NCI-H1417 (cell line): ENCODE measurements at places on chromosomes 11 and 22.
A peak's percentile ranks its signal among the peaks of the same experiment; 100 is the strongest.

- no peak for DNase-seq
These were observed 56.1 kb upstream of the POU2AF1 start for GRCh38 chr11:111435046-111435698.

- DNase-seq = no peak
These were observed 11.1 kb upstream of the LDLRAD3 start for GRCh38 chr11:35932681-35933319.

DNA sequence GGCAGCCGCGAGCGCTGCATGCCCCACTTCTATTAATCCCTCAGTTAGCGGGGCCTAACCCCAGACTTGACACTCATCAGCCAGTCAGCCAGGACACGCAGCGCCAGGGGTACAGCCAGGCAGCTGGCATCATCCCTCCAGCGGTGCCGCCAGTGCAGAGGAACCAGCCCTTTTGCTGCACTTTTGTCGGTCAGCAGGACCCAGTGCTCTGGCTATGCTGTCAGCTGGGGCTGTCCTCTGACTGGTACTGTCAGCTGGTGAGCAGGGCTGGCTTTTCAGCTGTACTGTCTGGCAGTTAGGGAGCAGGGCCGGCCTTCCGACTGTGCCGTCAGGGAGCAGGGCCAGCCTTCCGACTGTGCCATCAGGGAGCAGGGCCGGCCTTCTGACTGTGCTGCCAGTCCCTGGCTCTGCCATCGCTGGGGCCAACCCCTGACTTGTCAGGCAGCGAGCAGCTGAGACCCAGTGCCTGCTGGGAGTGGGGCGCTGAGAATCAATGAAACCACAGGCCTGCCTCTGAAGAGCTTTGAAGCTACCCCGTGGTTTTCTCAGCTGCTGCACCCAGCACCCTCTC lies 115.4 kb downstream of the KIAA1671 start:
- DNase-seq = peak; percentile 17

- peak; percentile 48 for DNase-seq
These were observed 275.3 kb downstream of the C11orf87 start for GRCh38 chr11:109697140-109697843.

GRCh38 chr11:76348348-76348747 lies 32.6 kb downstream of the THAP12 start:
- no peak for DNase-seq

DNA sequence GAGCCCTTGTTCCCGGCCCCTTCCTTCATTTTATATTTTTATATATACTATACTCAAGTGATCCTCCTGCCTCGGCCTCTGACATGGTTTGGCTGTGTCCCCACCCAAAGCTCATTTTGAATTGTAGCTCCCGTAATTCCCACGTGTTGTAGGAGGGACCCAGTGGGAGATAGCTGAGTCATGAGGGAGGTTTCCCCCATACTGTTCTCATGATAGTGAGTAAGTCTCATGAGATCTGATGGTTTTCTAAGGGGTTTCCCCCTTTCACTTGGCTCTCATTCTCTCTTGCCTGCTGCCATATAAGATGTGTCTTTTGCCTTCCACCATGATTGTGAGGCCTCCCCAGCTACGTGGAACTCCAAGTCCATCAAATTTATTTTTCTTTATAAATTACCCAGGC lies 7.2 kb upstream of the ZNF280A start:
- no peak for DNase-seq

GRCh38 chr11:44334356-44335004 lies 24.5 kb upstream of the ALX4 start:
- DNase-seq = no peak

DNA sequence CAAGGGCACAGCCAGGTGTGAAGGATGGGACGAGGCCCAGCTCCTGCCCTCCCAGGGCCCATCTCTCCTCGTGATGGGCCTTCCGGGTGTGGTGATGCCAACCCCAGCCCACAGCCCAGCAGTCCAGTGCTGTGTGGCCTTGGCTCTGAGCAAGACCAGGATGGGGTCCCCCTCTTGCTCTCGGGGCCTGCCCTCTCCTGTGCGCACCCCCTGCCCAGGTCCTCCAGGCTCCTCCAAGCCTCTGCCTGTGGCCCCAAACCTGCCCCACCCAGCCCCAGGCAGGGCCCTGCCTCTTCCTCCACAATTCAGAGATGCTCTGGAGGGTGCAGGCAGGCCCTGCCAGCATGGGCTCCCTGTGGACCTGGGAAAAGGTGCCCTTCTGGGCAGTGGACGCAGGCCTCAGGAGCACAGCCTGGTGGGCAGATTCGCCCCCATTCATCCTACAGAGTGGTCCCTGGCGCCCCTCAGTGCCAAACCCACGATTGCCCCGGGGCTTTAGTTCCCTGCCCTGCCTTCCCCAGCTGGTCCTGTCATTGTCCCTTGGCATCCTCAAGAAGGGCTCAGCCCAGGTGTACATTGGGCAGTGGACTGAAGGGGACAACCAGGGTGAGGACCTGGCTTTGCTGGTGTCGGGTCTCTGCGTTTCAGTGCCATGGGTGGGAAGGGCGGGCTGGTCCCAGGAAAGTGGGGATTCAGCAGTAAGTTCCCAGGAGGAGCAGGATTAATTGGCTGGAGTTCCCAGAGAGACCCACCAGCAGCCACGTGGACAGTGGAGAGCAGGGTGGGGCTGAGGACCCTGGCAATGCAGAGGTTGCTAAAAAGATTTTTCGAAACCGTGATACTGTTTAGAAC lies 19.8 kb downstream of the EIF1AD start:
- DNase-seq = no peak

GRCh38 chr11:110505528-110506284 lies 76.0 kb downstream of the FDX1 start:
- no peak for DNase-seq

DNA sequence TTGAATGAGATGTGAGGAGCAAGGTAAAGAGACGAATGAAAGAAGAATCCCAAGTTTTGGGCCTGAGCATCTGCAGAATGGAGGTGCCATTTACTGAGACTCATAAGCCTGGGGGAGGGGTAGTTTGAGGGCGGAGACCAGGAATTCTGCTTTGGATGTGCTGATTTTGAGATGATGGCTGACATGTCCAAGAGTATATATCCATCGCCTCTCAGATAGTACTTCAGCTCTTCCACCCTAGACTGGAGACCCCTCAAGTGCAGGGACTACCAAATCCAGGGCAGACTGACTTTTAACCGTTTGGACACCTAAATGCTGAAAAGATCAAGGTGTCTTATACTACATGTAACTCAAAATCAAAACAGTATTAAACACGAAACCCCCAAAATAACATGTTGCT lies 1.3 kb upstream of the SDF2L1 start:
- DNase-seq = no peak

GRCh38 chr11:104727768-104728167 lies 170.5 kb downstream of the CASP12 start:
- no peak for DNase-seq

- no peak for DNase-seq
These were observed 2.8 kb downstream of the OSM start for GRCh38 chr22:30263883-30264282.

- no peak for DNase-seq
These were observed 180.4 kb upstream of the B3GAT1 start for GRCh38 chr11:134592391-134592990.

- DNase-seq = no peak
These were observed 144.4 kb upstream of the TEAD1 start for GRCh38 chr11:12529793-12530192.

DNA sequence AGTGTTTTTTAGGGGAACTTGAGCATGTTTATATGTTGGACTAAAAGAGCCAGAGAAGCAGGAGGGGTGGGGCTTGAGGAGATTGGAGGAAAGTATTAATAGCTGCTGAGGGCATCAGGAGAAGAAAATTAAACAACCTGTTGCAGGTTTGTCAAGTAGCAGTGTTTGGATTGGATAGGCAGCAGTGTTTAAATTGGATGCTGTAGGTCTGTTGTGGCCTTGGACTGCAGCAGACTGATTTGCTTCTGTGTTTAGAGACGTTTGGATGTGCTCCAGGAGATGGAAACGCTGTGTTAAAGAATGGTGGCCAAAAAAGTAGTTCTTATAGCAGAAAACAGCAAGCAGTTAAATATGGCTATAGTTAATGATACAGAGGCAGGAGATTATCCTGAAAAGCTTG lies 5.7 kb downstream of the EIF3L start:
- no peak for DNase-seq

- DNase-seq = no peak
These were observed 187.8 kb upstream of the ISX start for GRCh38 chr22:34878171-34878570.

DNA sequence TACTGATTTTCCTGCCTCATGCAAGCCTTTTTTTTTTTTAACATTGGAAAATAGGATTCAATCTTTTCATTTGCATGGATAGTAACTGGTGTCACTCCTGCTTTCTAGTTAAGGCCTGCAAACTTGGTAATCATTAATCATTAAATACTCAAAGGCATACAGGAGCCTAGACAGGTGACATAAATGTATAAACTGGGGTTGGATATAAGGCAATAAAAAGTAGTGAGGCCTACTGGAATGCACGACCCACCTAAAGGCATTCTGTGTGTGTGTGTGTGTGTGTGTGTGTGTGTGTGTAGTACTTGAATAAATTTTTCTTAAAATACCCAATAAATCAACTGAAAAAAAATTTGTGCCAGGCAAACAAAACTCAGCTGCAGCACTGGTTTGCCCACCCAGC lies 7.9 kb downstream of the TOMM22 start:
- no peak for DNase-seq

- no peak for DNase-seq
These were observed 96.1 kb downstream of the SHANK2 start for GRCh38 chr11:71156301-71156700.

GRCh38 chr11:132126973-132127899 lies 756.8 kb downstream of the NTM start:
- peak; percentile 70 for DNase-seq

GRCh38 chr11:12213883-12214282 lies 103.5 kb downstream of the MICAL2 start:
- DNase-seq = no peak

DNA sequence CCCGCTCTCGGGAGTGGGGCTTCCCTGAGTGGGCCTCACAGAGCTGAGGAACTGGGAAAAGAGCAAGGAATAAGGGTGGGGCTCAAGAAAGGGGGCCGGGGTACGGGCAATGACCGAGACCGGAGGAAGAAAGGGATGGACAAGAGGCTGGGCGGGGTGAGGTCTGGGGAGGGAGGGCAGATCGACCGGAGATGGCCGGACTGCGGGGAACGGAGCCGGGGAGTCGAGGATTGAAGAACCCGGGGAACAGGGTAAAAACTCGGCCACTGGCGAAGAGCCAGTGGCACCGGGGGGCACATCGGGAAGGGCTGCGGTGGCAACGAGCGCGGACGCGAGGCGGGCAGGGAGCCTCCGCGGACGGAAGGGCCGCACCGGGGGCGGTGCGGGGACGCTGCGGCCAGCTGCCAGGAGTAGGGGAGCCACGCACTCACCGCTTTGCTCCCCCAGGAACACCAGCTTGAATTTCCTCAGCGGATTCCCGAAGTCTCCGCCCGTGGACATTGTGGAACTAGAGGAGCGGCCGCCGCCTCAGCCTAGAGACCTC lies 667 bp downstream of the RAB6A start:
- DNase-seq = peak; percentile 25

GRCh38 chr11:9565822-9566560 lies 7.5 kb upstream of the WEE1 start:
- no peak for DNase-seq

- no peak for DNase-seq
These were observed 280.4 kb upstream of the LUZP2 start for GRCh38 chr11:24216488-24216887.

DNA sequence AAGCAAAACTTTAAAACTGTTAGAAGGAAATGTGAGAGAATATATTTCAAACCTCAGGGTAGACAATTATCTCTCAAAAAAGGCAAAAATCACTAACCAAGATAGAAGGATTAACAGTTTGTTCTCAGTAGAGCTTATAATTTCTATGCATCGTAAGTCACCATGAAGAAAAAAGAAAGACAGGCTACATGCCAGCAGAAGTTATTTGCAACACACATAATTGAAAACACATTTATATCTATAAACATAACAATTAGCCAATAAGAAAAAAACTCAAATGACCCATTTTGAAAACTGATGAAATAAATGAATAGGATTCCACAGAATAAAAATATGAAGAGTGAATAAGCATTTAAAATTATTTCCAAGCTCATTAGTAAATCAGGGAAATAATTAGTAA lies 24.4 kb upstream of the SNX19 start:
- no peak for DNase-seq

DNA sequence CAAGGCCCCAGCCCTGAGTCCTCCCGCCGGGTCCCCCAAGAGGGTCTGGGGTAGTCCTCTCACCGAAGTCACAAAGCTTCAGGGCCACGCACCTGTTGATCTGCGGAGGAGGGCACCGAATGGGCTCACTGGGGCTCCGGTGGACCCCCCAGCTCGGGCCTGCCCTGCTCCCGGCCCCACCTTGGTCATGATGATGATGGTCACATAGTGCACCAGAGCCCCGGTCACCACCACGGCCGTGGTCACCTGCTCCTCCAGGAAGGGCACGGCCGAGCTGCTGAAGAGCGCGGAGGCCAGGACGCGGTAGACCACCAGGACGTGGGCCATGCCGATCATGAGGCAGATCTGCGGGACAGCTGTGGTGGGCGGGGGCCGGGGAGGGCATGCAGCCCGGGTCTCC lies 13.5 kb upstream of the SIGIRR start:
- DNase-seq = no peak

GRCh38 chr11:122082205-122082604 lies 33.8 kb downstream of the BLID start:
- DNase-seq = no peak

GRCh38 chr22:38504731-38505540 lies 1.2 kb downstream of the DDX17 start:
- peak; percentile 26 for DNase-seq

- DNase-seq = no peak
These were observed 6.3 kb downstream of the KCNJ11 start for GRCh38 chr11:17382046-17382728.

DNA sequence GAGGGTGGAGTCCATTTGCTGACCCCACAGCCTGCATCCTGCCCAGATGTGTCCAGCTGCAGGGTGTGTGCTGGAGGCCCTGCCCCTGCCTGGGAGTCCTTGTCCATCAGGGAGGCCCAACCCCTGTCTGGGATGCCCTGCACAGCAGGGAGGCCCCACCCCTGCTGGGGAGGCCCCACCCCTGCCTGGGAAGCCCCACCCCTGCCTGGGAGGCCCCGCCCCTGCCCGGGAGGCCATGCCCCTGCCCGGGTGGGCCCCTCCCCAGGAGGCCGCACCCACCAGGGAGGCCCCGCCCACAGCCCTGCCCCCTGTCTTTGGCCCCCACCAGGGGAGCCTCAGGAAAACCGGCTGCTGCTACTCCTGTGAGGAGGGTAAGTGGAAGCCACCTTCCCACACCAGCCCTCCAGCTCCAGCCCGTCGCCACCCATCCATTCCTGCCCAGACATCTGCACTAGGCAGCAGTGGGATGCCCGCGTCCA lies 37.2 kb downstream of the MUC5B start:
- DNase-seq = no peak

GRCh38 chr11:86068138-86068871 lies 579 bp downstream of the PICALM start:
- peak; percentile 81 for DNase-seq

GRCh38 chr22:44926124-44926475 lies 83.7 kb downstream of the PHF21B start:
- no peak for DNase-seq

GRCh38 chr11:87275176-87275575 lies 237.4 kb downstream of the TMEM135 start:
- DNase-seq = no peak
